ENCODE measurements at places on chromosomes 3 and 15.

DNA sequence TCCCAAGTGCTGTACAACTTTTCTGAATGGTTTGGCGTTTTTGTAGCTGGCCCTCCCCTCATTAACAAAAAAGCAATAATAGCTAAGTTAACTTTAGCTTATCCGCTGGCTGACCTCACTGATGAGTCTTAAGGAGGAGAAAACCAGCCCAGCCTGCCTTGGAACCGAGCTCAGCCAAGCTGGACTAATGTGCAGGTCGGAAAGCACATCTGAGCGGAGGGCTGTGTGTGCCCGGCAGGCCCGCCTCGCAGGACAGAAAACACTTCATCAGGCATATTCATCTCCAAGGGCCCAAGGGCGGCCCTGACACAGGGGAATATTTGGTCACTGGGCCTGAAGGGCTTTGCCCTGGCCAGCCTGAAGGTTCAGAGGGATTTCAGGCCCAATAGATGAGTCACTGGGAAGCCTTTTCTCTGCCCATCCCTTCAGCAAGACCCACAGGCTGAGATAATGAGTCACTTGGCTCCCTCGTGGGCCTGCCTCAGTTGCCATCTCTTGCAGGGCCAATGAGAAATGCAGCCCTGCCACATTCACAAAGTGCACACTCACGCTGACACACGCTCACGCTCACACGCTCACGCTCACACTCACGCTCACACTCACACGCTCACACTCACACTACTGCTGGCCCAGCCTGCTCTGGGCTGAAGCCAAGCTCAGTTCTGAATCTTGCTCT, 75.1 kb downstream of the SLC12A8 start:
- no peak for DNase-seq

DNA sequence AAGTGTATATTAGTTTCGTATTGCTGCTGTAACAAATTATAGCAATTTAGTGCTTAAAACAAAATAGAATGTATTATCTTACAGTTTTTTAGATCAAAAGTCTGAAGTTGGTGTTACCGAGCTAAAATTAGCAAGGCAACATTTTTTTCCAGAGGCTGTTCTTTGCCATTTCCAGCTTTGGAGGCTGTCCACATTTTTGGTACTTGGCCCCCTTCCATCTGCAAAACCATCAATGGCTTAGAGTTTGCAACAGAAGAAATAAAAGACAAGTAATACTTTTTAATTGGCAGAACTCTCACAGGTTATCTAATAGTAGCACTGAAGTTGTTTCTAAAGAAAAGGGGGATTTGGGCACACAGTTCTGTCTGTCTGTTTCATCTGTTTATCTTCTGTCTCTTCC, 1248.5 kb downstream of the ROBO1 start:
- no peak for DNase-seq

DNA sequence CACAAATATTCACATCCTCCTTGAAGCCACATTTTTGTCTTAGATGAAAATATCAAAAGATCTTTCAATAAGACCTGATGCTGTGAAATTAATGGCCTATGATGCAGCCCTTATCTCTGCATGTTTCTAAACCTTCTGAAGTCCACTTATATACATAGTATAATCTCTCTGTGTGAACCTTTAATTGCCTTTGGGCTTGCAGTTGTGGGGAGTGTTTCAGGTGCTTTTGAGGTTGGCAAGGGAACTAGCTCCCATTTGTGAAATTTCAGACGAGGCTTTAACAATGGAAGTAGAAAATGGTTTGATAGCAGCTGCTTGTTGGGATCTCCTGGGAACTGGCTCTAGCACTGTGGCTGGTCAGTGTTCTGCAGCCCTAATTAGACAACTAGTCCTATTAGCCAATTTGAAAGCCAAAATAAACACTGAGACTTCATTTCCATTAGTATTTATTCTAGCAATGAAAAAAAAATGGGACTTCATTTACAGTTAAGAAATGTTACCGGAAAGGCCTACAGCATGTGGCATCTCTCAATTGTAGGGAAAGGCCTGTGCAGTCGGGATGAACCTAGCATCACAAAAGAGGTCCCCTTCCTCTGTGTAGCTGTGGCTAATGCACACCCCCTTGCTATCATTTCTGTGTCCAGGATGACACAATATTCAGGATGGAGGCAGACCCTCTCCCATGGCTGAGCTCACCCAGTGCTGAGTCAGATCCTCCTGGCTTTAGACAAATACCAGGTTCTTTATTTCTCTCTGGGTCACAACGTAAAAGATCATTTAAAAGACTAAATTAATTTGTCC, 140.7 kb upstream of the TRIM42 start:
- no peak for DNase-seq

DNA sequence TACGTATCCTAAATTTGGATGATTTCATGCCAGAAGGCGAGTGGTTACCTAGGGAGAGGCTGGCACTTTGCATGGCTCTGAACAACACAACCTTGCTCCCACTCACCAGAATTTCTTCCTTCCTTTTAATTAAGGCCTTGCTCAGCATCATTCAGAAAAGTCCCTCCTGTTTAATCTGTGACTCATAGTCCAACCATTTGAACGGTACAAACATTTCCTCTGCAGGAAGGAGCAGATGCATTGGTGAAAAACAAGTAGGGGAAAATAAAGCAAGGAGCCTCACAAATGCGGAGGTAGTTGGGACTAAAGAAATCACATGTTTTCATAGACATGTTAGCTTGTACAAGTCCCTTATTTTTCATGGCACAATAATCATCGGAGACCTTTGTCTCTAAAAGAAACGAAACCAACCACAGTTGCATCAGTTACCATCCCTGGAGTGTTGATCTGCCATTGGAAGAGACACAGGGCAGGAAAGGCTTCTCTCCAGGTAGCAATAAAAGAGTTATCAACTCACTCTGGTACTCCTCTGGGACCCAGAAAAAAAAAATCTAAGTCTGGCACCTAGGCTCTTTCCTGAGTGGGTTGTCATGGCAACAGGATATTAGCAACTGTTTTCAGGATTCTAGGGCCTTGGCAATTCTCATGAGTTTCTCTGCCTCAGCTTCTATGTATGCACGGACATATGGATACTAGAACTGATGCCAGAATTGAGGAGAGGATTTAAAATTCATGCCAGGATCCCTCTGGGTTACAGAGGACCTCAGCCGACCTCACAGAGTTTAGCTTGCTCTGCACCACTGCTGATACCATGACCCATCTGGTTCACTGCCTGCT, 255.4 kb upstream of the ARPP21 start:
- DNase-seq, result no peak

DNA sequence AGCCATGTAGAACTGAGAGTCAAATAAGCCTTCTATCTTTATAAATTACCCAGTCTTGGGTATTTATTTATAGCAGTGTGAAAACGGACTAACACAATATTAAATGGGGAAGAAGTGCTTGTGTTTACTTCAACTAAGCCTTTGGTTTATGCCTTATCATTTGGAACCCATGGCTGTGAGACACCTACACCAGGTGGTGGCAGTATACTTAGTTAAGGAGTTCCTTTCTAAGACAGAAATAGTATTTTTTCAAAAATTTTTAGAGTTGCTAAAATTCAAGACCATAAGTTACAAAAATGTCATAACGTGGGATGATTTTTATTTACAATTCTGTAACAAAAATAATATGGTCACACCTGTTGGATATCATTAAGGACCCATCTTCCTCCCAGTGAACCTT, 354.5 kb upstream of the SOX14 start:
- no peak for DNase-seq

GRCh38 chr3:81735334-81735733, 26.1 kb downstream of the GBE1 start:
- no peak for DNase-seq

- no peak for DNase-seq
Measured at GRCh38 chr15:48466820-48467219, 135.6 kb downstream of the DUT start.

DNA sequence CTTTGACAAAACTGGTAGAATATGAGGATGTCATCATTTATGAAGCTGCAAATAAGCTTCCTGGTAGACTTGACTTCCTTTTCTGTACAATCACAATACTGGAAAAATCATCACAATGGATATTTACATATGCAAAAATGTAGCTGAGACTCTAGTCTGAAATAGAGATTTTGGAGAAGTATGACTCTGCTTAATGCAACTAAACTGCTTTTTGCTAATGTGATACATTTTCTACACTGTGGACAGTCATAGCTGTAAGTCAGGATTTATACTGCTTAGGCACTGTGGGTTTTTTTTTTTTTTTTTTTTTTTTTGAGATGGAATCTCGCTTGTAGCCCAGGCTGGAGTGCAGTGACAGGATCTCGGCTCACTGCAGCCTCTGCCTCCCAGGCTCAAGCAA, 34.5 kb upstream of the ST3GAL6 start:
- DNase-seq, result no peak

GRCh38 chr3:172573422-172573821, 50.2 kb upstream of the TNFSF10 start:
- DNase-seq, result no peak

DNA sequence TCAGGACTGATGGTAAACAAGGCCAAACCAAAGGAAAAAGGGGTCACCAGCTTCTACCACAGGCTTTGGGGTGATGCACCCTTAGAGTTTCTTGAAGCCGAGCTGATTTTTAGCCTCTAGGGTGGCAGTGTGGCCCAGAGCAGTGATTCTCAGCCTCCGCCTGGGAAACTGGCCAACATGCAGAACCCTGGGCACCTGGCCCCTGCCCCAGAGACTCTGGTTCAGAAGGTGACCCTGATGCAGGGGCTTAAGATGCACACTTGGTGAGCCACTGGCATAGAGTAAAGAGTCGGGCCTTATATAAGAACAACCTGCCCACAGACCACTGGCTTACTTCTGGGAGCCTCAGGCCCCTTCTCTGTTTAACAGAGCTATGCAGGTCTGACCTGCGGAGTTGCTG, 44.5 kb downstream of the SYNM start:
- peak; percentile 8 for DNase-seq

GRCh38 chr3:9398700-9399336, 1.4 kb downstream of the SETD5 start:
- DNase-seq, result peak; percentile 31

DNA sequence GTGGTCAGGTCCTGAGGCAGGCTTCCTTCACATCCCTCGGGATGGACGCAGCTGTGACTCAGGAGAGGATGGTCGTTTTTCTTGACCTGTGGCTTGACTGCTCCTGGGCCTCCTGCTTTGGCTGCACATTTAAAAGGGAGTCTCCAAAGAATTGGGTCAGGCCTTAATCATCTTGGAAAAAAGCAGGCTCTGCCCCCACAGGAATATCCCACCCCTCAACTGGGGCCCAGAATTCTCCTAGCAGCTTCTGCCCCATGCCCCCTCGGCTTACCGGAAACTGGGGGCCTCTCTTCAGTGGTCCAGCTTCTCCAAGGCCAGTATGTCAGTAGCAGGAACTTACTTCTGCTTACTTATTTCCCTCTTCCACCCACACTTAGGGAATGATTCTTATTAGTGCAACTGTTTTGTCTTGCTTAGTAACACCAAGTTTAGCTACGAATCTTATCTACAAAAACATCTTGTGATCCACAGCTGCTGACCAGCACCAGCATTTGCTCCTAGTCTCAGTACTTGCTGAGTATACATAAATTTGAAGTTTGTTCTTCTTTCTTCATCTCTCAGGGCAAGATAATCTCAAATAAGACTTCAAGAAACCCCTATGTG, 35.7 kb downstream of the ATG7 start:
- no peak for DNase-seq

DNA sequence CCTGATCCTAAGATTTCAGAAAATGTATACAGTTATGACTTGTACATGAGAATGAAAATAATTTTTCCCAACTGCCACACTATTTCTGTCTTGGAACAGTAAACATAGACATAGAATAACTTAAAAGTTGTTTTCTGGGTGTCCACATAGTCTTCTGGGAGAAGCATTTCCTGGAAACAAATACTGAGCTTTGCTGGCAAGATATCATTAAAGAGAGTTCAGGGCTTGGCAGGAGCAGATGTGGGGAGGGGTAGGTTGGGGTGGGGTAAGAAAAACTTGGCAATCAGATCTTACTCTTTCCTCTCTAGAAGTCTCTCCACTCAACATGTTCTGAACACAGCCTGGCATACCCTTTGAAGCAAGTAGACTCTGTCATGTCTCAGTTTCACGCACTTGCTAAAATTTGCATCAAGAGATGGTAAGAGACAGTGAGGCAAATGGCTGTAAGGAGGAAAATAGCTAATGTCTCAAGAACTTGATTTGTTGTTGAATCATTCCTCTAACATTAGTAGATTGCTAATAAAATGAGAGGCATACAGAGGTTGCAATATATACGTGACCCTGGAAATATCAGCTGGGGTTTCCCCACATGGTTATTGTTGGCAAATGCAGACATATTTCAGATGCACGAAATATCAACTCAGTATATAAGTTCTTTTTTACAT, 27.3 kb upstream of the ABI3BP start:
- no peak for DNase-seq

DNA sequence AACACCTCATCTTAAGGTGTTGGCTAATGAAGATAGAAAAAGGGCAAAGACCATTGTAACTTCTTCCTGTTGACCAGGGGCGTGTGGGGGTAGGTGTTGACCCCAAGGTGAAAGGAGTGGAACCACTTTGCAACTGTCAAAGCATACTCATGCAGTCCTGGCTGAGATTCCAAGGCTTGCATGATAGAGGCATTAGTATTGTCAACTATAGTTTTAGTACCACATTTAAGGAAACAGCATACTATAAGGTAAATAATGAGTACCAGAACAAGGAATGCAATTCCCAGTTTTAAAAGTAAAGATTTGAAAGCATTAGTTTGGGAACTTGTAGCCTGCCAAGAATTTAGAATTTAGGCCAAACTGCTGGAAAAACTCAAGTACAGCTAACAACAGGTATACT, 27.8 kb upstream of the ADGRG7 start:
- DNase-seq, result no peak

DNA sequence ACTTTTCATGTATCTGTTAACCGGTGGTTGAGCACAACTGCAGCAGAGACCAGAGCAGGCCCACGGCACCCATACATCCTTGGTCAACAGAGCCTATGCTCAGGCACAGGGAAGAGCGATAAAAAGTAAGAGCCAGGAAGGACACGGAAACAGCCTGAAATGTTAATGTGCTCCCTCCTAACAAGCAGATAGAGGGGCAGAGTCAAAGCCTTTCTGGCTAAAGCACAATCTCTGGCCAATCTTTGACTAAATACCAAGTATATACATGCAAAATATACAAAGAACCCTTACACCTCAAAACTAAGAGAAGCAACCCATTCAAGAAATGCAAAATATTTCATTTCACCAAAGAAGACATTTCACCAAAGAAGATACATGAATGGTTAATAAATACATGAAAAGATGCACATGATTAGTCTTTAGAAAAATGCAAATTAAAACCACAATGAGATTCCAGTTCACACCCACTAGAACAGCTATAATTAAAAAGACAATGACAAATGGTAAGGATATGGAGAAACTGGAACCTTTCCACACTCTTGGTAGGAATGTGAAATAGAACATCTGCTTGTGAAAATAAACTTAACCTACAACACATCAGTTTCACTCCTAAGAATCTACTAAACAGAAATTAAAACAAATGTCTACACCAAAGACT, 88.0 kb downstream of the OSBPL10 start:
- DNase-seq, result no peak

DNA sequence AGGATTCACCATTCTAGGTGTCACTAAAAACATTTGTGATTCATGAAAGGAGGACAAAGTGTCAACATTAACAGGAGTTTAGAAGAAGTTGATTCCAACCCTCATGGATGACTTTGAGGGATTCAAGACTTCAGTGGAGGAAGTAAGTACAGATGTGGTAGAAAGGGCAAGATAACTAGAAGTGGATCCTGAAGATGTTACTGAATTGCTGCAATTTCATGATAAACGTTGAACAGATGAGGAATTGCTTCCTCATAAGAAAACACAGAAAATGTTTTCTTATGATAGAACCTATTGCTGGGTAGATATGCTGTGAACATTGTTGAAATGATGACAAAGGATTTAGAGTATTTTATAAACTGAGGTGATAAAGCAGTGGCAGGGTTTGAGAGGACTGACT, 23.5 kb upstream of the ATP2C1 start:
- DNase-seq, result no peak

All from H9 (cell line).